ENCODE measurements at places on chromosomes 6 and 20.

- no peak for DNase-seq
- H3K4me3 ChIP-seq, result no peak overlapping the region
- H3K4me1 ChIP-seq, result no peaks in the 10 kb centered on the region
- H3K36me3 ChIP-seq, result no peaks in the 10 kb centered on the region
- H3K27me3 ChIP-seq, result peaks cover 11% of the 10 kb centered on the region
Observed at GRCh38 chr6:40359808-40360207, 227.4 kb downstream of the LRFN2 start.

DNA sequence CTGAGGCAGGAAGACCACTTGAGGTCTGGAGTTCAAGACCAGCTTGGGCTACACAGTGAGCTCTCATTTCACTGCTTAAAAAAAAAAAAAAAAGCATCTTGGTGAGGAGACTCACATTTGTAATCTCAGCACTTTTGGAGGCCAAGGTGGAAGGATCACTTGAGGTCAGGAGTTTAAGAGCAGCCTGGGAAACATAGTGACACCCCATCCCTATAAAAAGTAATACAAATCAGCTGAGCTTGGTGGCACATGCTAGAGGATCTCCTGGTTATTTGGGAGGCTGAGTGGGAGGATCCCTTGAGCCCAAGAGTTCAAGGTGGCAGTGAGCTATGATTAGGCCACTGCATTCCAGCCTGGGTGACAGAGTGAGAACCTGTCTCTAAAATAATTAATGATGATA lies 29.4 kb upstream of the SYNCRIP start:
- H3K4me3 ChIP-seq, result no peak overlapping the region
- no peaks in the 10 kb centered on the region for H3K27me3 ChIP-seq
- peaks cover 46% of the 10 kb centered on the region for H3K36me3 ChIP-seq

GRCh38 chr20:38173237-38174156 lies 8.4 kb upstream of the TGM2 start:
- peaks cover 12% of the 10 kb centered on the region for H3K4me1 ChIP-seq
- H3K27ac ChIP-seq, result no peak overlapping the region
- DNase-seq, result no peak
- H3K27me3 ChIP-seq, result peaks cover 12% of the 10 kb centered on the region

DNA sequence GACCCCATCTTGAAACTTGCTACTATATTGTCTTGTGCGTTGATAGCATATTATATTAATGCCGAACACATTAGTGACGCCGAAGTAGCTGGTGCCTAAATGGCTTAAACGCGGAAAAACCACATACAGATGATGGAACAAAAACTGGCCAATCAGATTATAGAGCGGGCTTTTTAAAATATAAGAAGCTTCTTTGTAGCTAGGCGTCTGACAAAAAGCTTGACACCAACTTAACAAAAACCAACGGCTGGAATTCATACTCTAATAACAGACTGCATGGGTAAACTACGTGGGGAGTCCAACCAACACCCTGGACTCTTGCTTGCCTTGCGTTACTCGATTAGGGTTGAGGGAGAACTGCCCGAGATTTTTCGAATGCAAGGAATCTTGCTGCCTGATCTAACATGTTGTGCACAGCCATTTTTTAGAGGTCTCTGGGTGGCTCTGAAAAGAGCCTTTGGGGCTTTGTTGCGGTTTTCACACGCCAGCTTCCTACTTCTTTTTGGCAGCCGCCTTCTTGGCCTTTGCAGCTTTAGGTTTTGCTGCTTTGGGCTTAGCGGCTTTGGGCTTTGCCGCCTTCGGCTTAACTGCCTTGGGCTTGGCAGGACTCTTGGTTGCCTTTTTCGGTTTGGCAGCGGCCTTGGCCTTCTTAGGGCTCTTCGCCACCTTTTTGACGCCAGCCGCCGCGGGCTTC lies 45.7 kb downstream of the OR2B2 start:
- H3K27me3 ChIP-seq, result no peaks in the 10 kb centered on the region
- H3K27ac ChIP-seq, result peak overlapping the region; percentile 99
- H3K36me3 ChIP-seq, result peaks cover 7% of the 10 kb centered on the region
- peaks cover 55% of the 10 kb centered on the region for H3K4me1 ChIP-seq
- DNase-seq, result peak; percentile 26
- H3K4me3 ChIP-seq, result peak overlapping the region; percentile 98

DNA sequence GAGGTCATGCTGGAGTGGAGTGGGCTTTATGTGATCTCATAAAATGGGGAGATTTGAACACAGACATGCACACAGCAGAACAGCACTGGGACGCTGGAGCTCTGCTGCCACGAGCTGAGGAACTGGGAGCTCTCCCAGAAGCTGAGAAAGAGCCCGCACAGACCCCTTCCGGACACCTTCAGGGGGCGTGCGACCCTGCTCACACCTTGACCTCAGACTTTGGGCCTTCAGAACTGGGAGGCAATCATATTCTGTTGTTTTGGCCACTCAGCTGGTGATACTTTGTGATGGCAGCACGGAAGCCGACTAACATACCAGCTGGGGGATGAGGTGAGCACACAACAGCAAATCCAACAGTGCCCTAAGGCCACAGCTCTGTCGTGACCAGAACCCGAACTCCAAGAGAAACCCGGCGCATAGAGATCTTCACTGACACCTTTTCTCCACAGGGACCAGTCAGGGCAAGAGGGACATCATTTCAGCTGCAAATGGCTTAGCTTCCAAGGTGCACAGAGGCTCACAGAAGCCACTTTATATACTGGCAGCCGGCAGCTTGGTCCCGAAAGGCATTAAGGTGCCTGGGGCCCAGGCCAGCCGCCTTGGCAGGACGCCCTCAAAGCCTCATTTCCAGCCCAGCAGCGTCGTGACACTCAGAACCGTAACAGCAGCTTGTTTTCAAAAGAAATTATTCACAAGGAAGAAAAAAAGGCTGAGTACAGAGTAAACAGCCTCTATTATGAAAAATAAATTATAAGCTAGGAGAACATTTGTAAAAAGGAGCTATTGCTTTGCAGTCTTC lies 89.3 kb downstream of the RNASET2 start:
- no peak overlapping the region for H3K27ac ChIP-seq
- peaks cover 3% of the 10 kb centered on the region for H3K27me3 ChIP-seq
- peaks cover 5% of the 10 kb centered on the region for H3K4me1 ChIP-seq
- no peaks in the 10 kb centered on the region for H3K36me3 ChIP-seq
- no peak for DNase-seq

- no peaks in the 10 kb centered on the region for H3K27me3 ChIP-seq
- no peak overlapping the region for H3K27ac ChIP-seq
- no peaks in the 10 kb centered on the region for H3K36me3 ChIP-seq
- H3K4me1 ChIP-seq, result no peaks in the 10 kb centered on the region
Observed at GRCh38 chr6:101776919-101777350, 383.4 kb downstream of the GRIK2 start.

- H3K27ac ChIP-seq, result peak overlapping the region; percentile 15
- no peak overlapping the region for H3K4me3 ChIP-seq
- no peak for DNase-seq
- H3K4me1 ChIP-seq, result peaks cover 16% of the 10 kb centered on the region
- peaks cover 5% of the 10 kb centered on the region for H3K27me3 ChIP-seq
Observed at GRCh38 chr6:106446983-106447382, 86.5 kb downstream of the CRYBG1 start.

GRCh38 chr6:26271668-26272024 lies 93.4 kb upstream of the BTN3A2 start:
- no peak overlapping the region for H3K4me3 ChIP-seq
- DNase-seq, result no peak
- H3K27ac ChIP-seq, result no peak overlapping the region
- H3K36me3 ChIP-seq, result no peaks in the 10 kb centered on the region

- peaks cover 47% of the 10 kb centered on the region for H3K4me1 ChIP-seq
- no peak for DNase-seq
- H3K27ac ChIP-seq, result peak overlapping the region; percentile 25
- peaks cover 14% of the 10 kb centered on the region for H3K36me3 ChIP-seq
Observed at GRCh38 chr6:157025437-157025836, 248.3 kb downstream of the ARID1B start.

DNA sequence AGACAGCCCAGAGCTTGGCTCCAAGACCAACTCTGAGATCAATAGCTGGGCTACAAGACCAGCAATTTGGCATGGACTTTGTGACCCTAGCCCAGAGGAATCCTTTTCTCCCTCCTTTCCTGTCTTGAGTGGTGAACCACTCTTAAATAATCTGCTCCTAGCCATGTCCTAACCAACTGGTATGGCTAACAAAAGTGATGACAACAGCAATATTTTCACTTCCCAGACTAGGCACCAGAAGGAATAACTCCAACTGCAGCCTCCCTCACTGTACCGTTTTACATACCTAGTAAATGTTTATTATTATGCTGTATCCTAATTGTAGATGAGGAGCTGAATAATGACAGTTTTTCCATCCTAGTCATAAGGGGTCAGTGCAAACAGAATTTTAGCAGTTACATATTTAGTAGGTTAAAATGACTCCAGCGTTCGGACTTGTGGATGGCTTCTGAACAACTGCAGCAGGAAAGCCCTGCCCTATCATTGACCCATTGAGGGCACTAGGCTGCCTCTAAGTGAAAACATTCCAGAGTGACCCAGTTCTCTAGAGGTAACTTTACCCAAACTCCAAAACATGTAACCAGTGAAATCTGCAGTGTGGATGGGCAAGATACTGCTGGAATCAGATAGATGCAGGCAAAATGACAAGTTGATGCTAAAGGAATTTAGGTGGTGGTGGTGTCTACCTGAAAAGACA lies 77.1 kb downstream of the SH3BGRL2 start:
- no peak overlapping the region for H3K27ac ChIP-seq
- no peak overlapping the region for H3K4me3 ChIP-seq
- no peaks in the 10 kb centered on the region for H3K4me1 ChIP-seq
- H3K27me3 ChIP-seq, result no peaks in the 10 kb centered on the region
- no peak for DNase-seq

GRCh38 chr20:20699144-20699543 lies 13.3 kb downstream of the RALGAPA2 start:
- no peak overlapping the region for H3K4me3 ChIP-seq
- peaks cover 2% of the 10 kb centered on the region for H3K36me3 ChIP-seq
- H3K27me3 ChIP-seq, result no peaks in the 10 kb centered on the region
- no peak overlapping the region for H3K27ac ChIP-seq
- H3K4me1 ChIP-seq, result peaks cover 7% of the 10 kb centered on the region
- DNase-seq, result no peak

DNA sequence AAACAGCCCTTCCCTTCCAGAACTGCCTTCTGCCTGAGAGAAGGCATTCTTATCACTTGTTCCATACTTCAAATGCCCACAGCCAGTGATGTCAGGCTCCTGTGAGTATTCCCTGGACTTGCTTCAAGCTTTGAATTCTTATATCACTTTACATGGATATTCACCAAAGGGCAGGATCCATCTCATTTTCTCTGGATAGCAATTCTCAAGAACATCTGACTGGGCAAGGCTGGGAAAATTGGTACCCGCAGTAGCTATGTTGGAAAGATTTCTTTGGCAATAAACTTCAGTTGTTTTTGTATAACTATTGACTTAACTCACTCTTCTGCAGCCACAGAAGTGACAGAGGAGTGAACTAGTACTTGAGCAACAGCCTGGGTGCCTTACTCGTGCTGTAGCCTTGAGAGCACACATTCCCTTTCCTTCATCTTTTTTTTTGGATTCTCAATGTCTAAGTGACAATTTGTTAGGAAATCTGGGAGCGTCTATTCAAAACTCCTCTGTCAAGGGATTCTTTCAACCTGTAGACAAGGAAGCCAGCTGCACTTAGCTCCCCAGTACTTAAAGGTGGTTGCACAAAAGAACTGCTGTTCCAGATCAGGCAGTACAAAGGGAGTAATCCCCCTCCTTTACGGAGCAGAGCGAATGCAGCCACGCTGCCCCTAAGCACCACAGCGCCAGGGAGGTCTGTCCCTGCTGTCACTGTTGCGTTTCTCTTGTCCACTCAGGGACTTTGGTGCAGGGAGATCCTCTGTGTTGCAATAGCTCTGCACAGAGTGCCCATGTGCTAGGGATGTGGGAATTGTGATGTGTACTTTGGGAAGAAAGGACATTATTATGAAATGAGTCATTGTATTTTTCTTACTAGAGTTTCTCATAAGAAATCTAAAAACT lies 69.6 kb downstream of the JAG1 start:
- no peak for DNase-seq
- H3K36me3 ChIP-seq, result peaks cover 58% of the 10 kb centered on the region
- H3K4me3 ChIP-seq, result no peak overlapping the region
- H3K27me3 ChIP-seq, result no peaks in the 10 kb centered on the region
- no peak overlapping the region for H3K27ac ChIP-seq

DNA sequence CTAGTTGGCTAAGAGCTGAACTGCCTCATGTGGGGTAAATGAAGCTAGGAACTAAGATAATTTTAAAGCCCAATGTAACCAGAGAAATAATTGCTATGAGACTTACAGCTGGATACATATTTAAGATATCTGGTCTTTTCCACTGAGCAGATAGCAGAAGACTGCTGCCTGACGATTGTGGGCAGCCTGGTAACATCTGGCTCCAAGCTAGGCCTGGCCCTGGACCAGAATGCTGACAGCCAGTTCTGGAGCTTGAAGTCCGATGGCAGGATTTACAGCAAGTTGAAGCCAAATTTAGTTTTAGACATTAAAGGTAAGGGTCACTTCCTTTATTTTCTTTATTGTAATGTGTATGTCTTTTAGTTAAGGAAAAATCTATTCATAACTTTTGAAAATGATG lies 65.7 kb downstream of the RTN4IP1 start:
- H3K27ac ChIP-seq, result peak overlapping the region; percentile 61
- H3K4me1 ChIP-seq, result peaks cover 3% of the 10 kb centered on the region
- no peak for DNase-seq
- no peaks in the 10 kb centered on the region for H3K27me3 ChIP-seq

- DNase-seq, result no peak
- no peaks in the 10 kb centered on the region for H3K27me3 ChIP-seq
- no peaks in the 10 kb centered on the region for H3K36me3 ChIP-seq
- H3K4me3 ChIP-seq, result no peak overlapping the region
- no peak overlapping the region for H3K27ac ChIP-seq
Observed at GRCh38 chr6:56073761-56074160, 173.6 kb downstream of the COL21A1 start.

DNA sequence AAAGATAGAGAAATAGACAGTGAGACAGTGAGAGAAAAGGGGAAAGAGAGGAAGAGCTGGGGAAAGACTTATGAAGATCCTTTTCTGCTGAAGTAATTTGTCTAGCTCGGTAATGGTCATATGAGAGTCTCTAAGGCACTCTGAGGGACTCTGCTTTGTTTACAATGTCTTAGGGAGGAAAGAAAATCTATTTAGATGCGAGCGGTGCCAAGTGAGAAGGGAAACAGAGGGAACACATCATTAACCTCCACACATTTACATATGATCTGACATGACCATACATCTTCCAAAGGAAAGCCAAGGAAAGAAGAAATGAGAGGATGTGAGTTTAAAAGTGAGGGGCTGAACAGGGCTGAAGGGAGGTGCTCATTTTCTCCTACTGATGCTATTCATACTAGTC lies 862.3 kb upstream of the CITED2 start:
- no peaks in the 10 kb centered on the region for H3K36me3 ChIP-seq
- H3K4me3 ChIP-seq, result no peak overlapping the region
- no peak overlapping the region for H3K27ac ChIP-seq
- DNase-seq, result no peak
- no peaks in the 10 kb centered on the region for H3K27me3 ChIP-seq

DNA sequence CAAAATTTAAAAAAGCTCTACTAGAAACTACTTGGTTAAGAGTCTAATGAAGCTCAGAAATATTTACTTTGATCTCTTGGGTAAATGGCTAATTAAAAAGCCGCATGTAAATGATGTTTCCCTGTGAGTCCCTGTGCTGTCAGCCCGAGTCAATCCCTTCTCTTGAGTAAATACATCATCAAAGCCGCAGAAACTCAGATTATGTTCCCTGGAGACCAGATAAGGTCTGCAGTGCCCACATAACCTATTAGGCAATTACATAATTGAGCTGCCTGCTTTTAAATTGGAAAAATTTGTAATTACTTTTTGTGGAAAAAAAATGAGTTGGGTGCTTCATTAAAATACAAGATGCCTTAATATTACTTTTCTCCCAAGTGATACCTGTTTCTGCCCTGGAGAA lies 83.1 kb downstream of the KIZ start:
- H3K4me3 ChIP-seq, result no peak overlapping the region
- no peak for DNase-seq
- peaks cover 48% of the 10 kb centered on the region for H3K36me3 ChIP-seq
- H3K27ac ChIP-seq, result no peak overlapping the region
- H3K4me1 ChIP-seq, result no peaks in the 10 kb centered on the region

Data from activated B cell treated with CpG ODN at 0.5 μM for 24 hours (primary cell).